ENCODE measurements at places on chromosomes 5 and 9. TPM values are rescaled to one million over a fixed set of nuclear protein-coding genes. Genes with fewer than 3 reads are reported as not detected.

GRCh38 chr5:168047669-168048111 is 243.8 kb upstream of the WWC1 start:
- H3K27ac ChIP-seq = no peak overlapping the region
- DNase-seq = no peak
- H3K4me1 ChIP-seq = no peaks in the 10 kb centered on the region
- no peaks in the 10 kb centered on the region for H3K27me3 ChIP-seq
- no peaks in the 10 kb centered on the region for H3K36me3 ChIP-seq

Gene GABRA6
- total RNA-seq = not detected

- H3K4me1 ChIP-seq = peaks cover 15% of the 10 kb centered on the region
- no peaks in the 10 kb centered on the region for H3K27me3 ChIP-seq
- H3K27ac ChIP-seq = no peak overlapping the region
- no peak for DNase-seq
- H3K36me3 ChIP-seq = no peaks in the 10 kb centered on the region
Measured at GRCh38 chr5:74254257-74254656, 386.3 kb downstream of the ENC1 start.

GRCh38 chr9:127746959-127747569 is 12.0 kb upstream of the TOR2A start:
- H3K27me3 ChIP-seq = no peaks in the 10 kb centered on the region
- H3K4me1 ChIP-seq = no peaks in the 10 kb centered on the region
- H3K36me3 ChIP-seq = no peaks in the 10 kb centered on the region
- H3K27ac ChIP-seq = no peak overlapping the region

GRCh38 chr9:534886-535285 is 306.6 kb upstream of the DMRT1 start:
- peaks cover 41% of the 10 kb centered on the region for H3K4me1 ChIP-seq
- H3K36me3 ChIP-seq = no peaks in the 10 kb centered on the region
- H3K4me3 ChIP-seq = no peak overlapping the region
- no peak overlapping the region for H3K27ac ChIP-seq
- no peak for DNase-seq
